ENCODE measurements at places on chromosomes 2 and 18.

GRCh38 chr2:51413726-51414125 is 381.8 kb upstream of the NRXN1 start:
- no peak for DNase-seq

DNA sequence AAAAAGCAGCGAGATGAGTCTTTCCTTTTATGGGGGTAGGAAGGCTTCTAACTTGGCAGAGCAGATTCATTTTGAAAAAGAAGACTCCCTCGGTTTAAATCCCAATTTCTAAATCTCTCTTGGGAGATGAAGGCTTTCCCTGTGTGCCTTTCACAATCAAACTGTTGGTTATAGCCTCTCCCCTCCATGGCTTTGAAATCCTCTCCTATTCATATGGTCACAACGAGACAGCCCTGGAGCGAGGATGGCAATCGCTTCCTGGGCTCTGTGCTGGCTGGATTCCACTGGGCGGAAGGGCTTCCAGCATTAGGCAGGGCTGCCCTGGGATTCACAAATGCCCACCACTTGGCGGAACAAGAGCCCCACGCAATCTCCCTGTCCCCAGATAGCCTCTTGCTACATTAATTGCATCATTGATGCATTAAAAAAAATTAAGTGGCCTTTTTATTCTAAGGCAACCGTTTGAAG is 1.6 kb downstream of the CAVIN2 start:
- DNase-seq, result no peak

DNA sequence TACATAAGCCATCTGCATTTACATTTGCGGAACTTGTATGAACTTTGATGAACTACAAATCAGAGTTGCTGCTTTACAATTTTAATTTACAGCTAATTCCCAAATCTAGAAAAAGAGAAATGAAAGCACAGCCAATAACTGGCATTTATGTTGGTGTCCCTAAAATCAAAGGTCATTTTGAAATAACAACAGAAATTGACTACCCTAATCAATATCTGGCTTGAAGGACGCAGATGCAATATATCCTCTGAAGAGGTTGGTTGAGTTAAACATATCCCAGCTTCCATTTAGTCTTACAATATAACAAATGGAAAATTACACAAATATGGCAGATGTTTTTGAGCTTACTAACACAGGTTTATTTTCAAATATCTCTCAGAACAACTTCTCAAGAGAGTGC is 177.5 kb downstream of the KCNJ3 start:
- no peak for DNase-seq

DNA sequence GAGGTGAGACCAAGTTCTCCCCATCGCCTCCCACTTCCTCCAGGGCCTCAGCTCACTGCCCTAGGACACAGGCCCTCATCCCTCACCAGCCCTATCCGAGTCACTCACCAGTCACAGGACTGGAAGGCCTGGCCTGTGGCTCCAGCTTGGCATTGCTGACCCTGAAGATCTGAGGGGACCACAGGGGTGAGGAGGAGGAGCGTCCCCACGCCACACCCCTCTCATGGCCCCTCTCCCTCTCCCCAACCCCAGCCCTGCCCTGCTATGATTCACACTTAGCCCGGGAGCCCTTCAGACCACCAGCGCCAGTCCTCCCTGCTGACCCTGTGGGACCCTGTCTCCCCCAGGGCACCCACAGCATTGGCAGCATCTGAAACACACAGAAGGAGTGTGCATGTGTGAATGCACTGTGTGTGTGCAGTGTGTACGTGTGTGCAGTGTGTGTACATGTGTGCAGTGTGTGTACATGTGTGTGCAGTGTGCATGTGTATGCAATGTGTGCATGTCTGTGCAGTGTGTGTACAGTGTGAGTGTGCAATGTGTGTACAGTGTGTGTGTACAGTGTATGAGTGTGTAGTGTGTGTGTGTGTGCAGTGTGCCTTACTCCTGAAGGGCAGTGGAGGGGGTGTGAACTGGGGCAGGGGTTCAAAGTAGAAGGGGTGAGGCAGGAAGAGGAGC is 29.4 kb upstream of the ANKRD62 start:
- no peak for DNase-seq

- DNase-seq, result no peak
Measured at GRCh38 chr2:60154142-60154541, 399.3 kb downstream of the BCL11A start.

DNA sequence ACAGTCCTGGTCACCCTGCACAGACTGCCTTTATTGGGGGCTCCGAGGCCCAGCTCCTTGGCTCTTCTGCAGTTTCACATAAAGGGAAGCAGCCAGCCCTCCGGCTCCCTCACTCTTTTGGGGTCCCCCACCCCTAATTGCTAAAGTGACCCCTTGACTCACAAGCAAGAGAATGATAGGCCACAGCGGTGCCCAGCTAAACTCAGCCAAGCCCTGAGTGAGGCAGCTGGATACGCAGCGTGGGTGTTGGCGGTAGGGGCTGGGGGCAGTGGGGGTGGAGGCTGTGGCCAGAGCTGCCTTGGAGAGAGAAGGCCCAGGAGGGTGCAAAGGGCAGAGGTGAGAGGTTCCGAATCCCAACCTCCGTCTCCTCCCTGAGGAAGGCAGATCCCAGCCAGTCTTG is 25.5 kb upstream of the ALPP start:
- DNase-seq, result no peak

- no peak for DNase-seq
Measured at GRCh38 chr2:134029418-134029817, 224.5 kb upstream of the MGAT5 start.

- DNase-seq, result peak; percentile 5
Measured at GRCh38 chr2:172734711-172735581, 699 bp upstream of the RAPGEF4 start.

GRCh38 chr2:43174368-43174916 is 52.0 kb downstream of the ZFP36L2 start:
- DNase-seq, result peak; percentile 54

DNA sequence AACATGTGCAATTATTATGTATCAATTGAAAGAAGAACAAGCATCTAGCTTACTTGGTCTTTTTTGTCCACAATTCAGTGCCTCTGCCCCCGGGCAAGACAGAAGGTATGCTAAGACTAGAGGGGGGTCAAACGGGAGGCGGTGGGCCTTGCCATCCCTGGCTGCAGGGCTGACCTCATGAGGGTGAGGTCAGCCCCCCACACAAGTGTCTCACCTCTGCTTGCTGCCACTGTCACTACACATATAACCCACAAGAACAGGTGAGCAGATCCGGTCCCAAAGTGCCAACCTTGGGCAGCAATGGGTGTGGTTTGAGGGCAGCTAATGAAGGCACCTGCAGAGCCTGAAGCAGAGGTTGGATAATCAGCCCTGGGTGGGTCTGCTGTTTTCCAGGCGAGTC is 71.5 kb downstream of the EDAR start:
- no peak for DNase-seq

- no peak for DNase-seq
Measured at GRCh38 chr2:231152800-231153557, 28.1 kb upstream of the HTR2B start.

- no peak for DNase-seq
Measured at GRCh38 chr2:160091381-160091780, 29.0 kb upstream of the PLA2R1 start.
